ENCODE measurements at places on chromosomes 7 and 10.

DNA sequence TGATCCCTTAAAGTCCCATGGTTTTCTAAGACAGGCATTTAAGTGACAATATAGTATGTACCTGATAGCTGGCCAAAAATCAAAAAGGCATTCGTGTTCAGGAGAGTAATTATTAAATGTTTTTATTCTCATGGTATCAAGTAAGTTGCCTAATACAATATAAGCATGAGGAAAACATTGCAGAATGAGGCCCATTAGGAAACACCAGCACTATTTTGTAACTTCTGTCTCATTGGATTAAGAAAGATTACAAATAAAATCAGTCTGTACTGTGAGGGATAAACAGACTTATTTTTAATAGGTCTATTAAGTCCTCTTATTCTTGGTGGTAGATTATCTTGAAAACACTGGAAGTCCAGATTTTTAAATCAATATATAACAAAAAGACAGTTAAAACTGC is 110.1 kb downstream of the SNX13 start:
- peak; percentile 21 for DNase-seq

DNA sequence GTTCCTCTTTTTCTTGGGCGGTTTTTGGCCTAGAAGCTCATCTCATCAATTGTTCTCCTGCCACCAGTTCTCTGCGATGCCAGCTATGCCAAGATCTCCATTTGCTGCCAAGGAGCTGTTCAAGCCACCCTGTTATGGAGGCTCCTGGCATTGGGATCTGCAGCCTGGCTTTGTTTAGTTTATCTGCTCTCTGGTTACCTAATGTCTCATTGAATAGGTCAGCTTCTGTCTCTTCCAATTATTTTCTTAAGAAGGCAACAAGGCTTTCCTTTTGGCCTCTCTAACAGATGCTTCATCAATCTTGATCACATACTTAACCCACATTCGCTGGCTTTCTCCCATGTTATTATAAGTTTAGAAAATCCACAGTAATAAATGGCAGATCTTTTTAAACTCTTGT is 20.6 kb upstream of the SDK1 start:
- DNase-seq, result no peak

GRCh38 chr7:79998363-79998762 is 136.3 kb upstream of the GNAI1 start:
- DNase-seq, result no peak

DNA sequence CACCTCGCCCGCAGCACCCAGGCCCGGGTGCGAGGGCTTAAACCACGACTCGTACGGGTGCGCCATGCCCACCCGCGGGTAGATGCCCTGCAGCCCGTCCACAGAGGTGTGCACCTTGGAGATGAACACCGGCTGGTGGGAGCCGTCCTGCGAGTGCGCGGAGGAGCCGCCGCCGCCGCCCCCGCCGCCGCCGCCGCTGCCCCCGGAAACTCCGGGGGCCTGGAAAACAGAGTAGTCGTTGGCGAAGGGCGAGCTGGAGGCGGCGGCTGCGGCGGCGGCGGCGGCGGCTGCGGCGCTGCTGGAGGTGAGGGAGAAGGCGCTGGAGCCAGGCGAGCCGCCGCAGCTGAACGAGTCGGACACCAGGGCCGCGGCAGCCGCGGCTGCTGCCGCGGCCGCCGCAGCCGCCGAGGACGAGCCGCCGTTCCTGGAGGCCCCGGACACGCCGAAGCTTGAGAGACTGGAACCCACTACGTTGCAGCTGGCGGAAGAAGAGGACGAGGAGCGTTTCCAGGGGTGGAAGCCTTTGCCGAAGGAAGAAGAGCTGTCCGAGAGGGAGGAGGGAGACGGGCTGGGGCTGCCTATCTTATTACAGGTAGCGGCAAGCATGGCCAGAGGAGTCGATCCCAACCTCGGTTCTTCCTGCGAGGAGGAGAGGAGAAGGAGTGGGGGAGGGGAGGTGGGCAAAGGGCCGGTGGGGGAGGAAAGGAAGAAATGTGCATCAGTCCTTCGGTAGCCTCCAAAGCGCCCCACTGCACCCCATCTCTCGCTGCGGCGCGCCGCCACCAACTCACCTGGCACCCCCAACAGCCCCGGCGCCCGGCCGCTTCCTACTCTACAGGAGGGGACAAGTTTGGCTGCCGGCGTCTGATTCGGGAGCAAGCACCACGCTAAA is 1.3 kb downstream of the SP8 start:
- no peak for DNase-seq

GRCh38 chr7:93442478-93443224 is 131.9 kb downstream of the CALCR start:
- DNase-seq, result no peak

DNA sequence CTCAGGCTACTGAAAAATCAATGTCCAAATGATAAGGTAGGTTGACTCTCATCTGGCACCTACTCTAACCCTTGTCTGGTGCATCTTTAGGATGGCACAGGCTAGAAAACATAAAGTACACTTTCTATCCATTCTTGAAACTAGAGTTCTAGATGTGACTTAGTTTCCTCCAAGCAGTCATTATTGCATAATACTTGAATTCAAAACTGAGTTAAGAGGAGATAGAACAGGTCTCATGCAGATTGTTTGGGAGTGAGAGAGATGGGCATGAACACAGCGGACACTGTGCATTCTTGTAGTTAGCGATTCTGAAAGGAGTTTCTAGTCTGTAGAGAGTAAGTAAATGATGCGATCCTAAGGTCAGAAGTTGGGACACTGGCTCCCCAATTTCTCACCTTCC is 149.2 kb downstream of the PDE1C start:
- DNase-seq, result no peak

DNA sequence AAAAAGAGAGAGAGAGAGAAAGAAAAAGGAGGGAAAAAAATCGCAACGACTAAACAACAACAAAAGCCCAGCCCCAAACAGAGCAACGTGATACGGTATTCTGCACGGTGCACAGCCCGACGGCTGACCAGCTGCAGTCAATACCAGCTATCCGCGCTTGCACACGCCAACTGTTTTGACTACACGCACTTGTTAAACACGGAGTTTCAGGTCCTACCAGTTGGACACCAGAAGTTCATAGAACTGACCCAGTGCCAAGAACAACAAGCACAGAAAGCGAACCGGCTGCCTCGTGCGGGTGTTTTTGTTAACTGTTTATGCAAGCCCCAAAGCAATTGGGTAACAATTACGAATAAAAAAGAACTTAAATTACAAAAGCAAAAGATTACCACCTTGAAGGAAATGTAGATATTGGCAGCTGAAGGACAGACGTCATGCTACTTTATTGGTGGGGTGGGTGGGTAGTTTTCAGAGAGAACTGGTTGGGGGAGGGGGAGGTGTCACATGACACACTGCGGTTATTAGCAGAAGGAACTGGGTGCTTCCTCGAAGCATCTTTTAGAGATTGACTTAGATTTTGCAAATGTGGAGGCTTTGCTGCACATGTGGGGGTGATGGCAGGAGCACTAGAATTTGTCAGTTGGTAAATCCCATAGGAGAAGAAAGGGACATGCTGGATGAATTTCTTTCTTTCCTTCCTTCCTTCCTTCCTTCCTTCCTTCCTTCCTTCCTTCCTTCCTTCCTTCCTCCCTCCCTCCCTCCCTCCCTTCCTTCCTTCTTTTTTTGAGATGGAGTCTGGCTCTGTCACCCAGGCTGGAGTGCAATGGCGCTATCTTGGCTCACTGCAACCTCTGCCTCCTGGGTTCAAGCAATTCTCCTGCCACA is 110.6 kb upstream of the EFCAB10 start:
- DNase-seq, result no peak

DNA sequence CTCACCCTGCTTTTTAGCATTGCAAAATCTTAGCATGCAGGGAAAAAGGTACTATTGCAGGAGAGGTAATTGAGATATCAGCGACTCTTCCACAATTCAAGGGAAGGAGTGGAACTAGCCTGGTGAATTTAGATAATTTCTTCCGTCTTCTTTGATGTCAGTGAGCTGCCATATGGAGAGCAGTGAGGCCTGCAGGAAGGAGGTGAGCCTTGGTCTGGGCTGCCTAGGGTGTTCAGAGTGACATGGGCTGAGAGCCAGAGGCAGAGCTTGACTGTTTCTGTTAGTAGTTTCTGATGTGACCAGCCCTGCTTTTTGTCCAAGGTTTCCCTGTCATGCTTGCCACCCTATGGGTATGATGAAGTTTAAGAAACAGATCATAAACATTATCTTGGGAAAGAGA is 28.6 kb downstream of the KAT6B start:
- DNase-seq, result no peak

GRCh38 chr10:88392222-88392621 is 190.9 kb downstream of the RNLS start:
- DNase-seq, result no peak

DNA sequence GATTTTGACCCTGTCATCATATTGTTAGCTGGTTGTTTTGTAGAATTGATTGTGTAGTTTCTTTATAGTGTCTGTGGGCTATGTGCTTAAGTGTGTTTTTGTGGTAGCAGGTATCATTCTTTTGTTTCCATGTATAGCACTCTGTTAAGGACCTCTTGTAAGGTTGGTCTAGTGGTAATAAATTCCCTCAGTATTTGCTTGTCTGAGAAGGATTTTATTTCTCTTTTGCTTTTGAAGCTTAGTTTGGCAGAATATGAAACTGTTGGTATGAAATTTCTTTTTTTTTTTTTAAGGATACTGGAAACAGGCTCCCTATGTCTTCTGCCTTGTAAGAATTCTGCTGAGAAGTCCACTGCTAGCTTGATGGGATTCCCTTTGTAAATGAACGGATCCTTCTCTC is 1073.4 kb downstream of the LRMDA start:
- DNase-seq, result no peak

DNA sequence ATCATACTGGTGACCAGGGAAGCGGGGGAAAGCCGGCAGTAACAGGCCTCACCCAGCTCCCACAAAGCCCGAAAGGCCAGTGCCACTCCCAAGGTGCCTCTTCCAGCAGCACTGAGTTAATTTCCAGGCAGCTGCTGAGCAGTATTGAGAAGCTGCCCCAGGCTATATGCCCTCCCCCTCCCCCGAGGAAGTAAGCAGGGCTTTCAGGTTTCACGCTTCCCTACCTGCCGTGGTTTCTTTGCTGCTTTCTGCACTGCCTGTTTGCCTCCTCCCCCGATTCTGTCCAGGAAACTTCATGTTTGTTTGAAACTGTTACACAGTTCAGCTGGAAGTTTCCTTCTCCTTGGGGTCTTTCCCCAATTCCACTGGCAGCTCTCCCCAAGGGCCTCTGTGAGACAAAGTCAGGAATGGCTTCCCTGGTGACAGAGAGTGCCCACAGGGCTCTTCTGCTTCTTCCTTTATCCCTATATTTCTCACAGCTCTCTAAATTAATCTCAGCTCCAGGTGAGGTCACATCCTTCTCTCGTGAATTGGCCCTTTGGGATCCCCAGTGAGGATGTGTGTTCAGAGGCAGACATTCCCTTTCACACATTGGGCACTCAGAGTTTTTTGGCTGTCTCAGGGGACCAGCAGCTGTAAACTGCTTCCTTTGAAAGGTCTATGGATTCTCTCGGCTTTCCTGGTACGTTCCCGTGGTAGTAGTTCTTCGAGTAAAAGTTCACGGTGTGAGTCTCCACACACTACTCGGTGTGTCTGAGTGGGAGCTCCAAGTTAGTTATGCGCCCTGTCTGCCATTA is 19.4 kb downstream of the C1GALT1 start:
- DNase-seq, result no peak

- no peak for DNase-seq
These were observed 114.0 kb downstream of the GRID1 start for GRCh38 chr10:86252556-86252955.

DNA sequence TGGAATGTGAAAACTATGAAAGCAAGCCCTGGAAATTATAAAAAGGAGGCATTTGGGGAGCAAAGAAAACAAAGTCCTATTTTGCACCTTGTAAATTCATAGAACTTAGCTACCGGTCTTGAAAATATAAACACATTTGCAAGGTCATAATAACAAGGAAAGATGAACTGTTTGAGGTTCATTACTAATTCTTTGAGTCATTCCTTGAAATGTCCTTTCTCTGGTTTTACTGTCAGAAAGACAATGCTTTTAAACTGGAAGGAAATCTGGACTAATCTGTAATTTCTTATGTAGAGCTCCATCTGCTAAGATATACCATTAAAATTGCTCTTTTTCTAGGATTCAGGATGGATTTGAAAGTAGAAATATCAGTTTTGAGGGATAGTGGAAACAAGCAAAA is 1.4 kb downstream of the ERLIN1 start:
- no peak for DNase-seq

DNA sequence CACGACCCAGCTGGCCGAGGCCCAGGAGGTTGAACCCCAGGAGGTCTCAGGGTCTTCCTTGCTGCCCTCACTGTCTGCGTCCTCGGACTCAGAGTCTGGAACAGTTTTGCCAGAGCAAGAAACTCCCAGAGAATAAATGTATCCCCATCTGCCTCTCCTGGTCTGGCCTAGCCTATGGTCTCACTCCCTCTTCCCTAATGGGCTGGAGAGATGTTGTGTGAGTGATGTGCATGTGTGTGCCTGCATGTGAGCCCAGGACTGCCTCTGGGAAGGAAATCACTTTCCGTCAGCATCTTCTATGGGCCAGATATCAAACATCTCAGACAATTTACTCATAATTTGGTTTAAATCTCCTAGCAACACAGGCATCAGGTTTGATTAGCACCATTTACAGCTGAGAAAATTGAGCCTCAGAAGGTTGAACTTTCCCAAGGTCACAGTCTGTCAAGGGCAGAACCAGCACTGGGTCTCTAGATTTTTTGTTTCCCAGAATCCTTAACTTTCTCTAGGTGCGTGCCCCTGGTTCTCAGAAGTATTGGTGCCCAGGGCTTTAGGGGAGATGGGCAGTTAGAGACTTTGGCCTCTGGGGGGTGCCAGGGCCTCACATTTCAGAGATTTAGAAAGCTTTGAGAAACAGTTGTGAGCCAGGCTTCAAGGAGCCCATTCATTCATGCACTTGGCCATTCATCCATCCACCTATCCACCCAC is 4.9 kb downstream of the TMEM270 start:
- peak; percentile 20 for DNase-seq

DNA sequence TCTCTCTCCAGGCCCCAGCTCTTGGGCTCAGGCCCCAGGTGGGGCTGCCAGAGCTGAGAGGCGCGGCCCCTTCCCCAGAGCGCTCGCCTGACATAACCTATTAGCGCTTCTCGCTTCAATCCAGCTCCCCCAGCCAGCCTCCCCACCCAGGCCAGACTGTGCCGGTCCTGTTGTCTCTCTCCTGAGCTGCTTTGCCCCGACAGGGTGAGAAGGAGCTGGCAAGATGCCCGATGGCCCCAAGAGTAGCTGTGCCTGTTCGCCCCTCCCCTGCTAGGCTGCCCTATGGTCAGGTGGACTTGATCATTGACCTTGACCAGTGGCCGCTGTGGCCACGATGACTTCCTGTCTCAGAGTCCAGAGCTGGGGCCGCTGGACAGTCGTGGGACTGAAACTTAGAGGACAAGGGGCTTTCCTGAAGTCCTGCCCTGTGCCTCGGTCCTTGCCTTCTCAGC is 9.1 kb downstream of the TMEM270 start:
- DNase-seq, result no peak

DNA sequence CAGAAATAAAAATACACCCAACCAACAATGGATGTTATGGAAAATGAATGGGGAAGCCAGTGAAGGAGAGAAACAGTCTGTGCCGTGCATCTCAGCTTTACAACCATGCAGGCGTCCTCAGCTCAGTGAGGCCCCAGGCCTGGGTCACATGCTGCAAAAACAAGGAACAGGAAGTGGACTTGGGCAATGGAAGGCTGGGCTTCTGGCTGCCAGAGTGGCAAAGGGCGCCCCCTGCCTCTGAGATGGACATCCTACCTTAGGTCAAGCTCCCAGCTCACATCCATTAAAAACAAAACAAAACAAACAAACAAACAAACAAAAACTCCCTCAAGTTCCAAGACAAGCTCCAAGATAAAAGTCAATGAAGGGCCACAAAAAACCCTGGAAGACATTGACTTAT is 54.7 kb upstream of the AFAP1L2 start:
- DNase-seq, result peak; percentile 30

Data from GF-D8 (cell line).